ENCODE measurements at places on chromosomes 12 and 14.

GRCh38 chr12:52239767-52240166 is 6.7 kb downstream of the KRT7 start:
- DNase-seq: no peak

- DNase-seq: no peak
Observed at GRCh38 chr12:76024942-76025600, 6.5 kb downstream of the PHLDA1 start.

GRCh38 chr14:28778138-28779117 is 11.8 kb downstream of the FOXG1 start:
- no peak for DNase-seq

DNA sequence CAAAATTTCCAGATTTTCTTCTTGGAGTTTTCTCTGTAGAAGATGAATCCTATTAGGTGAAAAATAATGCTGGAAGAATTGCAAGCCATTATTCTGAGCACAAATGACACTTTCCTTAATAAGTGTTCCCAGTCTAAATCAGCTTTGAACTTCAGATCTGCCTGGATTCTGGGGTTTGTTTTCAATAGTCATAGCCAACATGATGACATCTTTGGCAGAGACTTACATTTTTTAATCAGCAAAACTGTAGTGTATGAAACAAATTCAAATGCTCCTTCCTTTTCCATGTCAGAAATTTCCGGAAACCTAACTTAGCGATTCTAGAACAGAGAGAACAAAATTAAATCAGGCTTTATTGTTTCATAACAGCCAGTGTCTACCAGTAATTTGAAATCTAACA is 88.5 kb downstream of the TSPAN8 start:
- DNase-seq: no peak

- peak; percentile 45 for DNase-seq
Observed at GRCh38 chr14:42222924-42223471, 616.3 kb downstream of the LRFN5 start.

DNA sequence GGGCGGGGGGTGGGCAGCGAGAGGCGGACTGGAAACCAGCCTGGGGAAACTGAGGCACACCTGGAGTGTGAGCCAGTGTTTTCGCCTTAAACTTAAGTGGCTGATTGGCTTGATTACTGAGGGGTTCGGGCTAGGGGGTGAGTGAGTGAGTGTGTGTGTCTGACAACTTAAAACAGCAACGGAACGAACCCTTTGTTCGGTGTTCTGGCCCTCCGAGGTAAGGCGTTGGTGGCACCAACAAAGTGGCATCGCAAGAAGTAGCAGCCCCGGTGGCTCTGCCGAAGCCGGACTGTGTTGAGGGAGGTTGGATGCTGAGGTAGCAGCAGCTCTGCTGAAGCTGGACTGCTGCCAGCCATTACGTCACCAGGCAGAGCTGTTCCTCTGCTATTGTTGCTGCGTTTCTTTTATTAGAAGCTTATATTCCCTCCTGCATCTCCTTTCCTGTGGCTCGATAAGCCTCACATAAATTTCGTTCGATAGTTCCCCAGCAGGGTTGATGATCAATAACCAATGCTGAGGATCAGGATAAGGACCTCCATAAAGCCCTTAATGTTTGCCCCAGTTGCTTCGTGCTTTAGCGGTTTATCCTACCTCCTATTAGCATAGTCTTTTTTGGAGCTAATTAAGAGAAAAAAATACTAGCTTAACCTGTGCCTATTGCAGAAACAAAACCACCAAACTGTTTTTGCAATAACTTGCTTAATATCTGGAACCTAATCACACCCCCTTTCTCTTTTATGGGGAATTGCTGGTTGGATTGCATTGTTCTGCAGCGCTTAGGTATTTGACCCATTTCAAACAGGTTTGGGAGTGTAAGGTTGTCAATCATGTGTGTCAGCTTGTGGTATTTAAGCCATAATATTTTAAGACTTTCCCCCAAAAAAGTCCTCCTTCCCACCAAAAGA is 1.3 kb downstream of the GPR137C start:
- DNase-seq: peak; percentile 82

DNA sequence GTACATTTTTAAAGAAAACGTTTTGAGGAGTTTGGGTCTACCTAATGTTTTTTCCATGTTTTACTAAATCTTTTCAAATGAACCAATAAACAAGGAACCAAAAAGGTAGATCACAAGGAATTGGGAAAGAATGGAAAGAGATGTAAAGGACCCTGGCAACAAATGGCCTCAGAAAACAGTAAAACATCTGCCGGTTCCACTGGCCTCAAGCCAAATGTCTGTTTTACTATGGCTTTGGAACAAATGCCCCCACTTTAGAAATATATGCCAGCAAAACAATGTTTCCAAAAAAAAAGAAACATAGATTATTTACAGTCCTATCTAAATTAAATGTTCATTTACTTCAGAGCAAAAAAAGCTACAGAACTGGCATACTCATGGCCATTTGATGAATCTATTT is 3.0 kb downstream of the TRMT5 start:
- no peak for DNase-seq

- no peak for DNase-seq
Observed at GRCh38 chr12:5626151-5626550, 194.2 kb downstream of the NTF3 start.

- peak; percentile 44 for DNase-seq
Observed at GRCh38 chr12:56565510-56566101, 44.0 kb downstream of the RBMS2 start.

DNA sequence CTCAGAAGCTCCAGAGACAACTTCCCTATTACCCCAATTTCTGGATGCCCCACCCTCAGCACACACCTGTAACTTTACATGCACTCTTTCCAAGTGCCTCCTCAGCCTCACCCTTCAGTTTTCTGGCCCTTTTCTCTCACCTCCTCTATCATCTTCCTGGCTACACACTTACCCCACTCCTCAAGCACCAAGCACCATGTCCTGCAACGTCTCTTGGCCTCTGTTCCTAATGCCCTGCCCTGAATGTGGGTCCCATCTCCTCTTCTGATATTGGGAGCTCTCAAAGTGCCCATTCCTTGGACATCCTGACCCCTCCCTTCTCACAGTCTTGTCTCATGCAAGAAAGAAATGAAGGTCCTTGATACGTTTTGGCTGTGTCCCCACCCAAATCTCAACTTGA is 1.2 kb downstream of the KRT72 start:
- no peak for DNase-seq

DNA sequence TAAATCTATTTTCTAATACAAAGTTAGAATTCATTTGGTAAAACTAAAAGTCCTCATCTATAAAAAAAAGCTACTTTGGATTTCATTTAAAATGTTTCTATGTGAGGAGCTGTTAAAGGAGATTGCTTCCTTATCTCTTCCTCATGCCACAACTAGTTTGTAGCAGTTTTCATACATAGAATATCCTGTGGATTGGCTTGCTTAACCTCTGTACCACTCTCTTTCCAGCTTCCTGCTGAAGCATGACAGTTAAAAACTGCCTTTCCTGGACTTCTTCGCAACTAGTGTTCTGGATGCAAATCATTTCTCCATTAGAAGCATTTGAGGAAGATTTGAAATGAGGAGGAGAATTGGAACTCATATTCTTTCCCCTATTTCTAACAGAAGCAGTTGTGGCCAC is 49.6 kb downstream of the ST8SIA1 start:
- no peak for DNase-seq

- DNase-seq: no peak
Observed at GRCh38 chr12:22276313-22276712, 58.2 kb downstream of the ST8SIA1 start.

Measured in pons (tissue), 1 donor.